Stimulated activated CD8-positive, alpha-beta memory T cell treated with anti-CD3 and anti-CD28 coated beads, Interleukin-15, amount 100 ng/mL, for 24 hours (primary cell): ENCODE measurements at places on chromosomes 3 and 15.

DNA sequence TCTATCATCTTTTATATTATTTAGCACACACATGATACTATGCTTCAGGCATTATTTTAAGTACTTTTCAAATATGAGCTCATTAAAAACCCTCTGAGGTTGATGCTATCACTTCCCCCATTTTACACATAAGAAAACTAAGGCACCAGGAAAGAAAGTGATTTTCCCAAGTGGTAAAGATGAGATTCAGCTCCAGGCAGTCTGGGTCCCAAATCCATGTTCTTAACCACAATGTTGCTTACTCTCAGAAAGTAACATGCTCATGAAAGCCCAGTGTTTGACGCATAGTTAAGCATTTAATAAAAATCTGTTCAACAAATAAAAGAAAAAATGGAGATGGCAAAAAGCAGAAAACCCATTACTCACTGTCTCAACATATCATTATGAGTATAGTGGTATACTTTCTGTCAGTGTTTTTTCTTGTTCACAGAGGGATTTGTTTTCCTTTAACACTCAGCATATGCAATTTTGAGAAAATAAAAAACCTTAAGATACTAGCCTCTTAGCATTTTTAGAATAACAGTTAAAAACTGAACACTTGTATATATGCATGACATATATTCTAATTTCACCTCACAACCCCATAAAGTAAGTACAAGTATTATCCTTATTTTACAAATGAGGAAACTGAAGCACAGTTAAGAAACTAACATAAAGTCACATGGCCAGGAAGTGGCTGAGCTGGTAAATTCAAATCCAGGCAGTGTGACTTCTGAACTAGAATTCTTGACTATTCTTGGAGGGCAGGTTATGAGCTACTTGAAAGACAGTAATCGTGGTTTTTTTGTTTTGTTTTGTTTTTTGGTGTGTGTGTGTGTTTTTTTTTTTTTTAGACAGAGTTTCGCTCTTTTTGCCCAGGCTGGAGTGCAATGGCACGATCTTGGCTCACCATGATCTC, 10.4 kb downstream of the PEAK1 start:
- no peak for DNase-seq

- no peak for DNase-seq
Observed at GRCh38 chr15:77030048-77030927, 35.4 kb downstream of the PSTPIP1 start.

DNA sequence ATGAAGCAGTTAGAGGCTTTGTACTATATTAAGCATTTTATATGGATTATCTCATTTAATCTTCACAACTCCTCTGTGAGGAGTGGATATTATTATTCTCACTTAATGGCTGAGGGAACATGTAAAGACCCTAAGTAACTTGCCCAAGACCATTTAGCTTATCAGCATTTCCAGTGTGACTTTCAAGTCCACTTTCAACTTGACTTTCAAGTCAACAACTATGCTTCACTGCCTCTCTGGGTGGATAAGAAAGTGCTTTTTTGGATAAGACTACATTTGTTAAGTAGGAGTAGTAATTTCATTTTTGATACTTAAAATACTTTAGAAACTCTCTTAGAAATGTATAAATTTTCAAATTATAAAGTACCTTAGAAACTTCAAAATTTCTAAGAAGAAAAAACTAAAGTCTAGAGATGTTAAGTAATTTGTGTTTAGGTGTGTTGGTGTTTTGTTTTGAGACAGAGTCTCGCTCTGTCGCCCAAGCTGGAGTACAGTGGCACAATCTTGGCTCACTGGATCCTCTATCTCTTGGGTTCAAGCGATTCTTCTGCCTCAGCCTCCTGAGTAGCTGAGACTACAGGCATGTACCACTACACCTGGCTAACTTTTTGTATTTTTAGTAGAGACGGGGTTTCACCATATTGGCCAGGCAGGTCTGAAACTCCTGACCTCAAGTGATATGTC, 71.8 kb downstream of the MINDY2 start:
- DNase-seq, result no peak

- DNase-seq, result no peak
Observed at GRCh38 chr3:157119369-157119951, 40.5 kb downstream of the CCNL1 start.

GRCh38 chr3:5160940-5161858, 26.3 kb upstream of the EDEM1 start:
- no peak for DNase-seq

GRCh38 chr3:52537726-52538421, 1.5 kb downstream of the UQCC5 start:
- DNase-seq, result no peak

GRCh38 chr3:43062564-43063040, 43.3 kb downstream of the POMGNT2 start:
- DNase-seq, result no peak

GRCh38 chr3:48208076-48208475, 15.2 kb upstream of the CAMP start:
- DNase-seq, result no peak

DNA sequence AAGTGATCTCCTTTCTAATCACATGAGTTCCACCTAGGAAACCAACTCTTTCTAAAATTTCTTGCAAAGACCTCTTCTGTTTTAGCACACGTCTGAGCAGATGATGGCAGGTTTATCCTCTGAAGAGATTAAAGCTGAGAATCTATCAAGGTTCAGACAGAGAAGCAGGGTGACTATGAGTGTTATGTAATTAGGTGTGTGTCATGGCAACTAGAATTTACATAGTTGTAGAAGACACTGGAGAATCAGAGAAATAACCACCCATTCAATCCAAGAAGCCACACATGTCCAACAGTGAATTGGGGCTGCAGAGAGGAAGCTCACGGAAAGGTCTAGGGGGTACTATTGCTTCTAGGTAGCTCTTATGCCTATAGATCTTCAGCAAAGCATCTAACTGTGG, 600.5 kb downstream of the PYDC2 start:
- DNase-seq, result no peak

GRCh38 chr15:61339516-61339915, 110.4 kb upstream of the RORA start:
- DNase-seq, result no peak

DNA sequence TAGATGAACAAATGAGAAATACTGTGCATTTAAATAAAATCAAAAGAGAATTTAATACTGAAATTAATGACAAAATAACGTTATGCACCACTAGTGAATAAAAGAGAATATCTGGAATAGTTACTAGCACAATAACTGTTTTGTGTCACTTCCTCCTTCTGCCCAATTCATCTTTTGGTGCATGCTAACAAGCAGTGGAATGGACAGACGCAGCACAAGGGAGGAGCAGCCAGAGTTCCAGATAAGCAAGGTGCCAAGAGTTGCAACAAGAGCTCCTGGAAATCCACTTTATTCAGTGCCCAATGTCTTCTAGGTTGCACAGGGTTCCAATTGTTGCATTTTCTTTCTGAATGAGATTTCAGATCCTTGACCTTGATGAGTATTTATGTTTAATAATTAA, 66.5 kb upstream of the PLXND1 start:
- DNase-seq, result no peak

- DNase-seq, result no peak
Observed at GRCh38 chr3:79329154-79329553, 438.6 kb downstream of the ROBO1 start.

GRCh38 chr3:177530908-177531307, 333.6 kb upstream of the TBL1XR1 start:
- DNase-seq, result no peak

GRCh38 chr3:15280853-15281532, 51.4 kb downstream of the SH3BP5 start:
- no peak for DNase-seq

- DNase-seq, result no peak
Observed at GRCh38 chr3:156689608-156690007, 15.2 kb downstream of the TIPARP start.

GRCh38 chr3:192851821-192852372, 65.8 kb downstream of the MB21D2 start:
- no peak for DNase-seq
